ENCODE measurements at places on chromosomes 11 and 22. TPM values are rescaled to one million over a fixed set of nuclear protein-coding genes. Genes with fewer than 3 reads are reported as not detected.

The TRPM5 gene
- 0.31 TPM for polyA plus RNA-seq

The HPX gene
- 1.5 TPM for polyA plus RNA-seq

The ADAMTS8 gene
- polyA plus RNA-seq = 11.9 TPM

The ZNF214 gene
- polyA plus RNA-seq = 0.61 TPM

The NPTXR gene
- polyA plus RNA-seq = 2.4 TPM

The COMT gene
- 174 TPM for polyA plus RNA-seq

The TIRAP gene
- polyA plus RNA-seq = 6.6 TPM

The MAPK11 gene
- polyA plus RNA-seq = 8.5 TPM

The CNGA4 gene
- polyA plus RNA-seq = 0.08 TPM

The LIF gene
- polyA plus RNA-seq = 1.4 TPM

The OR51D1 gene
- polyA plus RNA-seq = not detected

The CELSR1 gene
- 15.7 TPM for polyA plus RNA-seq

The LRP4 gene
- polyA plus RNA-seq = 2.9 TPM

The SLC22A6 gene
- polyA plus RNA-seq = not detected

The MMP7 gene
- 45.1 TPM for polyA plus RNA-seq

The PTPMT1 gene
- 62.1 TPM for polyA plus RNA-seq
